ENCODE measurements at places on chromosomes 5 and 9. TPM values are rescaled to one million over a fixed set of nuclear protein-coding genes. Genes with fewer than 3 reads are reported as not detected.

Gene KIF24
- 1.2 TPM for total RNA-seq

Gene ALDH1A1
- 2.8 TPM for total RNA-seq

Gene BTNL8
- total RNA-seq = not detected

Gene PTGES
- total RNA-seq = 21.0 TPM

Gene SNAPC3
- 67.3 TPM for total RNA-seq

Gene C5orf52
- not detected for total RNA-seq

Gene DCAF12
- total RNA-seq = 15.8 TPM

Gene CTNND2
- total RNA-seq = not detected

Gene INSYN2B
- 2.1 TPM for total RNA-seq

Gene ZNF883
- 3.3 TPM for total RNA-seq

Gene FOXD4L3
- total RNA-seq = 0.10 TPM

Gene CDK9
- 43.9 TPM for total RNA-seq

Gene AGXT2
- total RNA-seq = not detected

Gene FRRS1L
- 0.10 TPM for total RNA-seq

Gene CYSTM1
- 28.3 TPM for total RNA-seq

Gene GDF9
- 0.26 TPM for total RNA-seq

Gene GGTA1
- 0.10 TPM for total RNA-seq

Gene FSTL4
- 0.07 TPM for total RNA-seq

Gene ENTREP1
- 0.33 TPM for total RNA-seq

Gene IFNK
- not detected for total RNA-seq

Gene PDE8B
- 0.46 TPM for total RNA-seq

Gene DMRT3
- total RNA-seq = not detected

Gene PAIP1
- total RNA-seq = 119 TPM

Gene RGS7BP
- 6.2 TPM for total RNA-seq

Gene JAKMIP2
- 0.13 TPM for total RNA-seq

Gene ANGPTL2
- total RNA-seq = 104 TPM

Gene SPINK13
- not detected for total RNA-seq

Gene ITK
- total RNA-seq = not detected

Gene LCN15
- not detected for total RNA-seq

Gene PCA3
- total RNA-seq = 0.07 TPM

Gene TAF11L12
- not detected for total RNA-seq

Gene SLC34A3
- total RNA-seq = not detected

Gene ASB6
- 20.3 TPM for total RNA-seq

Gene C7
- 36.9 TPM for total RNA-seq

Gene PCDHGB6
- 4.8 TPM for total RNA-seq

Gene TAF9
- total RNA-seq = 64.8 TPM

Gene CLTA
- total RNA-seq = 158 TPM

Gene CDHR2
- not detected for total RNA-seq

Gene LHX3
- total RNA-seq = not detected

Gene NUTM2G
- total RNA-seq = not detected

Gene HTR4
- total RNA-seq = 0.07 TPM

Gene TAL2
- total RNA-seq = not detected

Gene SCGB3A2
- not detected for total RNA-seq

Gene GPR151
- not detected for total RNA-seq
